ENCODE measurements at places on chromosomes 13 and 19.

DNA sequence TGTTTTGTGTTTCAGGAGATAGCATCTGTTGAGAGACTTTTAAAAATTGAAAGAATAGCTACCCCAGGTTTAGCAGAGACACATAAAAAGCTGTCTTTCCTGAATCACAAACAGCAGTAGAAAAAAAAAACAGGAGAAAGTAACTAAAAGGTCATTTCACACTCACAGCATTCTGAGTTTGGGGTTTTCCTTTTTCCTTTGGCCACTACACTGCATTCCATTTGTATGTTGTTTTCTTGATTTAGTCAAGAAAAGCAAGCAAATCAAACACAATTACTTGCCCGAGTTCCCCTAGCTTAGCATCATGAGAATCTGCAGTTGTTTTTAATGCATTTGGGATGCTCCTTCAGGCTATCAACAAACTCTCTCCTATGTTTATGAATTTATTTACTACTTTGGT is 161.0 kb downstream of the KCTD12 start:
- peak; percentile 77 for DNase-seq

DNA sequence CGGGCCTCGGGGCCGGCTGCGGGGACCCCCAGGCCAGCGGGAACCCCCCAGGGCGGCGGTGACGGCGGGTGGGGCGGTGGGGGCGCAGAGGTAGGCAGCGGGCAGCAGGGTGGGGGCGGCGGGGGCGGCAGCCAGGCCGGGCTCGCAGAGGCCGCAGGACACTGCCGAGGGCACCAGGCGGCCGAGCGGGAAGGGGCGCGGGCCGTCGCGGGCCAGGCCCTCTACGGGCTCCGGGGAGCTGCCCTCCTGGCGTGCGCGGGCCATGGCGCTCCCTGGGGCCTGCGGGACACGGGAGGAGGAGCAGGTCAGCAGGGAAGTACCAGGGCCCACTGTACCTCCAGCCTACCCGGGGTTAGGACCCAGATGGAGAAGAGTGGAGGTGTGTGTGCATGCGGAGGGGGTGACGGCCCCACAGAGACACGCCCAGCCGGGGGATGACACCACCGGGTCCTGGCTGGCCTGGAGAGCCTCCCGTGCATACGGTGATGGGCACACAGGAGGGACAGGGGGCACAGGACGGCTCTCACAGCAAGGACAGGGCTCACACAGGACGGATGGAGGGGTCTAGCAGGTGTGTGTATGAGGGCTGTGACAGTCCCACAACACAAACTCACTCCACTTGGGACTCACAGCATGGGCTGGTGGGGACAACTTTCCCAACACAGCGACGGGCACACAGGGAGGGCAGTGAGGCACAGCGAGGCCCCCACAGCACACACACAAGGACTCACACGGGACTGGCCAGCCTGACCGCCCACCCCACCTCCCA is 2.6 kb downstream of the BBC3 start:
- DNase-seq = no peak

DNA sequence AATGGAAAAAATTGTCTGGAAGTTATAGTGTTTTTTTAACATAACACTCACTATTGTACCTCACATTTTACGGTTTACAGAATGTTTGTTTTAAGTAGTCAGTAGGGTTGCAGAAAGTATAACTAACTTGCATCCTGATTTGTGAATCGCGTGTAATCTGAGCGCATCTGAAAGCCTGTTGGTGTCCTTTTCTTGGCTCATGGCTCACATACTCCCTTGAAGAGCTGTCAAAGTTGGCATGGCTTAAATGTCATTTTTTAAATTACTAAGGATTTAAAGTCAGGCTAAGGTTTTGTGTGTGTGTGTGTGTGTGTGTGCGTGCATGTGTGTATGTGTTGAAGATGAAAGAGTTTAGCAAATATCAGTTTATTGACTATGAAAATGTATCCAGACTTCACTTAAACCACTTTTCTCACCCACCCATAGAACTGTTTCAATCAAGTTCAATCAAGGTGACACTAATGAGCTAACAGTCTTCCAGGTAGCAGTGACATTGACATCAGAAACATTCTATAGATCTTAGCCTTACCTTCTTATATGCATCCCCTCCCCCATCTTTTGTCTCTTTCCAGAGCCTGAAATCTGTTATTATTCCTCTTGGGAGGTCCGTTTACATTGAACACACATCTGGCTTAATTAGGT is 480.4 kb upstream of the SGCG start:
- no peak for DNase-seq

- DNase-seq = no peak
Observed at GRCh38 chr13:60414177-60414576, 17.2 kb downstream of the TDRD3 start.

DNA sequence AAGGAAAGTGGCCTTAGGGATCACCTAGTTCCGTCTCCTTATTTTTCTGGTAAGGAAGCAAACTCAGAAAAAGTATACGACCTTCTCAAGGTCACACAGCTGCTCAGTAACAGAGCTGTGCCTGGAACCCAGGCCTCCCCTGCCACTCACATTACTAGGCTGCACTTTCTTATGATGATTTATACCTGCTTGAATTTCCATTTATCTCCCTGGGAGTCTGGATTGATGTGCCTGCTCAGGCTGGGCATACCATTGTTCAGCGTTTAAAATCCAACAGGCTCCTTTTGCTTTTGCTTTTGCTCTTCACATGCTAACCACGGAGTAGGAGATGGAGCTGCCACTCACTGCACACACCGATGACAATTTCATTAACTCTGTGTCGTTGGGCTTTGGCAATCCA is 241.0 kb downstream of the OLFM4 start:
- DNase-seq = no peak

DNA sequence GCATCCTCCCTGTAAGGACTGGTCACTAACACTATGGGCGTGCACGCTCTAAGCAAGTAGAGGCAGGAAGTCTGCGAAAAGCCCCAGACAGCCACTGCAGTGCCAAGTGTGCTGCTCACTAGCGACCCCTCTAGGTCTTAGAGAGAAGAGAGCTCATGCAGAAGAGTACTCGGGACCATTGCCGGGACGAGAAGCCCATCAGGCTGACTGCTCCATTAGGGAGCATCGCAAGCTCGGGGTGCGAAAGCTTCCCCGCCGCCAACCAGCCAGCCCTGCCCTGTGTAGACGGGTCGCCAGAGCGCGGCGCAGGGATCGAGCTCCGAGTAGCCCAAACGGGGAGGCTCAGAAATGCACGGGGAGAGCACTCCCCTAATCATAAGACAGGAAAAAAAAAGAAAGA is 16.6 kb downstream of the POU4F1 start:
- DNase-seq = no peak

DNA sequence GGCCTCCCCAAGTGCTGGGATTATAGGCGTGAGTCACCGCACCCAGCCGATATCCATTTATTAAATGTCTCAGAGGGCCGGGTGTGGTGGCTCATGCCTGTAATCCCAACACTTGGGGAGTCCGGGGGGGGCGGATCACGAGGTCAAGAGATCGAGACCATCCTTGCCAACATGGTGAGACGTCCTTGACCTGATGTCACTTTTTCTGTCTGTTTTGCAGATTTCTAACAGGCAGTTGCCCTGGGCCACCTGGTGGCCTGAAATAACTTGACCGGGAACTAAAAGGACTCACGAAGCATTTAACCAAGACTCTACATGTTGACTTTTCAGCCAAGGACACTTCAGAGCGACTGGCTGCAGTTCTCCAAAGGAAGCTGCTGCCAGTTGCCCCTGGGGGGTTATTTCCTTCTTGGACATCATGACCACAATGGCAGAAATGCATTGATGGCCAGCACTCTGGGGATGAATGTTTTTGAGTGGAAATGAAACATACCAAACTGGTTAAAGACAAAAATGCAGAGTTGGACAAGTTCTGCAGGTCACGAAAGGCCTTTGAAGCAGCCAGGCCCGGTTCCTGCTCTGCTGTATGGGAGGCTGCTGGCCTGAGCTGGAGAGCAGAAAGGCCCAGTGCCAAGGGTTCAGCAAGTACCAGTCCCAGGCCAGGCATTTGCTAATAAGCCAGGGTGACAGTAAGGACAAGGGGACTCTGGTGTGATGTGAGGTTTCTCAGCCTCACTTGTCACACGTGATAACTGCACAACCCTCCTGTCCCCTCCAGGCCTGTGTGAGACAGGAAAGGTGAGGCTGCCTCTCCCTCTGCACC is 8.3 kb downstream of the ZNF837 start:
- DNase-seq = no peak

DNA sequence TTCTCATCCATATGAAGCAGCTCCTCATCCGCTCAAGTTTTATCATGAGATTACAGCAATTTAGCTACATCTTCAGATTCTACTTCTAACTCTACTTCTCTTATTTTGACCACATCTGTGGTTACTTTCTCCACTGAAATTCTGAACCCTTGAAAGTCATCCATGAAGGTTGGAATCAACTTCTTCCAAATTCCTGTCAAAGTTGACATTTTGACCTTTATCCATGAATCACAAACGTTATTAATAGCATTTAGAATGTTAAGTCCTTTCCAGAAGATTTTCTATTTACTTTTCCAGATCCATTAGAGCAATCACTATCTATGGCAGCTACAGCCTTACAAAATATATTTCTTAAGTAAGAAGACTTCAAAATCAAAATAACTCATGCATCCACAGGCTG is 421.7 kb upstream of the GPC6 start:
- DNase-seq = no peak

GRCh38 chr13:27495551-27495950 is 45.2 kb upstream of the MTIF3 start:
- DNase-seq = no peak

- no peak for DNase-seq
Observed at GRCh38 chr19:15239337-15239949, 7.2 kb upstream of the EPHX3 start.

- no peak for DNase-seq
Observed at GRCh38 chr19:1648920-1649541, 3.4 kb downstream of the TCF3 start.

DNA sequence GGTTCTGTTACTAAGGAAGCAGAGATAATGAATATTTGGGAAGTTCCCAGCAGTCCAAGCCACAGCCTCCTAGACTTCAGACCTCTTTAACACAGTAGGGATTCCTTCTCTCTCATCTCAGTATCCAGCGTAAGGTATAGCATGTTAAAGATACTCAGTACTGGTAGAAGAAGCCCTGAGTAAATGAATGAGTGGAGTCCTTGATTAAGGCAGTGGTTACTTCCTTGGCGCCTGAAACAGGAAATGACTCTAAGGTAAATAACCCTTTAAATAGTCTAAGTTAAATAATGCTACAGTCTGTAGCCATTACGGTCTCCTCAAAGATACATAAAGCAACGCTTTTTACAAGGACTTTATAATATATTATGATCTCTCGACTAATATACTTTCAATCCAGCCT is 650.8 kb upstream of the MIR17HG start:
- peak; percentile 55 for DNase-seq

DNA sequence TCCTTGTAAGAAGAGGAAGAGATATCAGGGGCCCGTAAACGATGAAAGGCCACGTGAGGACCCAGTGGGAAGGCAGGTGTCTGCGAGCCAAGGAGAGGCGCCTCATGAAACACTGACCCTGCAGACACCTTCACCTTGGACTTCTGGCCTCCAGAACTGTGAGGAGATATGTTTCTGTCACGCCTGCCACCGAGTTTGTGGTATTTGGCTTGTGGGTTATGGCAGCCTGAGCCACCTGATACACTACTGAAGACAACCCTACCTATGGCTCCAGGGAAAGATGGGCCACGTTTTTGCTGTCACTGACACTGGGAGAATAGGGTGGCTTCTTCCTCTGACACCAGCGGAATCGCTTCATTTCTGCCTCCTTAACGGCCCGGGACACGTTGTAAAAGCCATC is 217.5 kb upstream of the MAB21L1 start:
- no peak for DNase-seq

DNA sequence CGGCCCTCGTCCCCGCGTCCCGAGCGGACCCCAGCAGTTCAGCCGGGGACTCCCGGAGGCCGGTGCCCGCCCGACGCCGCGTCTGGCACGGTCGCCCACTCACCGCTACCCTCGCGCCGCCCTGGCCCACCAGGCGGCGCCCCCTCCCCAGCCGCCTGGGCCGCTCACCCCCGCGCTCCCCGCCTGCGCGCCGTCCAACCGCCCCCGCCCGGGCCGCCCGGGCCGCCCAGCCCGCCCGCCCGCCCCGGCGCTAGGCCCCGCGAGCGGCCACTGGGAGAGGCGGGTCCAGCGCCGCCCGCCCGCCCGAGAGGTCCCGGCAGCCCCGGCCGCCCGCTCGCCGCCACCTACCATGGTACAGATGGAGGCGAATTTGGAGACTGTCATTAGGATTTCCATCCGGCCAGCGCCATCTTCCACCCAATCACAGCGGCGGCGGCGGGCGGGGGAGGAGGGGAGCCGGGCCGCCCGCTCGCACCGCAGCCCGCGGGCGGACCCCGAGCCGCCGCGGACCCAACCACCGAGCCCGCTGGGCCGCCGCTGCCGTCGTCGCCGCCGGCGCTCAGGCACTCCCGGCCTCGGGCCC is at the start of gene USP12:
Gene USP12 (minus strand): TSS at position 568 of the 583 bp plus-strand sequence. CDS start 172 bp downstream, at position 396.
- no peak for DNase-seq

GRCh38 chr13:109427148-109427547 is 359.2 kb downstream of the IRS2 start:
- DNase-seq = peak; percentile 59

Data from iris pigment epithelial cell (primary cell).